RPMI7951 (cell line): ENCODE measurements at places on chromosomes 1 and 21.
A peak's percentile ranks its signal among the peaks of the same experiment; 100 is the strongest.

GRCh38 chr1:218305472-218306064 lies 20.5 kb downstream of the RRP15 start:
- DNase-seq: no peak

DNA sequence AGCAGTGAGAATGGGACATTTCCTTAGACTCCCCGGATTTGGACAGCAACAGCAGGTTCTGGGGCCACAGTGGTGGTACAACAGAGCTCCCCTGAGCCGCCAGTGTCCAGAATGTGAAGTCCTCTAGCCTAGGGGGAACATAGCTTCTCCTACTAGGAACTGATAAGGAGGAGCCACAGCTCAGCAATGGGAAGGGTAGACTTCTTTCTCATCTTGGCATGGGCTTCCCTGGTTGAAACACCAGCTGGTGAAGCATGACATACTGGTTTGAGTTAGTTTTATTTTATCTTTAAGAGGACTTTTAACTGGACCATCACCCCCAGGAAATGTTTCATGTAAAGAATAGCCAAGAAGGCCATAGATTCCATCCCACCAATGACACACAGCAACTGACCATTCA lies 68.4 kb downstream of the KCNJ15 start:
- DNase-seq: no peak

GRCh38 chr1:183249941-183250452 lies 63.9 kb downstream of the LAMC2 start:
- DNase-seq: no peak

GRCh38 chr1:30721812-30722537 lies 1.4 kb downstream of the MATN1 start:
- DNase-seq: no peak

- no peak for DNase-seq
Measured at GRCh38 chr1:152983743-152984142, at the start of gene SPRR1A. Gene SPRR1A, plus strand, starts transcription at chr1:152984081. Its CDS starts 1,150 bp downstream, at chr1:152985231.

DNA sequence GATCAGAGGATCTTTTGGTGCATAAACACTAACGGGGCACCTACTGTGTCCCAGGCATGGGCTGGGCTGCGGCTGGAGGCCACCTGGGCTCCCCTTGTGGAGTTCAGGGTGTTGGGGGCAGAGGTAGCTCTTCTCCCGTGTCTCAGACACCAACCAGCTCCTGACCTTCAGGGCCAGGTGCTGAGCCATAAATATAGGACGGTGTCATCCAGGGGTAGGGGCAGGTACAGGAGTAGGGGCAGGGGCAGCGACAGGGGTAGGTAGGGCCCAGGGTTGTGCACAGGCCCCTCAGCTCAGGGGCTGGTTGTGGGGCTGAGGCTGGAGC lies 18.0 kb upstream of the LRRC3 start:
- no peak for DNase-seq

GRCh38 chr1:228268881-228269265 lies 61.0 kb downstream of the OBSCN start:
- DNase-seq: no peak

DNA sequence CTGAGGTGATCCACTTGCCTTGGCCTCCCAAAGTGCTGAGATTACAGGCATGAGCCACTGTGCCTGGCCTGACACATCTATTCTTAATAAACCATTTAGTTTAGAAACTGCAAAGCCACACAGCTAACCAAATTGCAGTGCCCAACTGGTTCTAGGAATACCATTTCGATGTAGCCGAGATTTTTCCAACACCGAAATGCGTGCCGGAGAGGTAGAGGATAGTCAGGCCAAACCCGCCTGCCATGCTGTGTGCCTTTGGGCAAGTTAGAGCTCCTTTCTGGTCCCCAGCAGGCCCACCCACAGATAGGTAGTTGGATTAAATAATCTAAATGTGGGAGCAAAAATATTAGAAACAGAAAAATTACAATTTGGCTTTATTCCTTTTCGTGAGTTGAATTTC lies 254.4 kb downstream of the FOXD2 start:
- no peak for DNase-seq

DNA sequence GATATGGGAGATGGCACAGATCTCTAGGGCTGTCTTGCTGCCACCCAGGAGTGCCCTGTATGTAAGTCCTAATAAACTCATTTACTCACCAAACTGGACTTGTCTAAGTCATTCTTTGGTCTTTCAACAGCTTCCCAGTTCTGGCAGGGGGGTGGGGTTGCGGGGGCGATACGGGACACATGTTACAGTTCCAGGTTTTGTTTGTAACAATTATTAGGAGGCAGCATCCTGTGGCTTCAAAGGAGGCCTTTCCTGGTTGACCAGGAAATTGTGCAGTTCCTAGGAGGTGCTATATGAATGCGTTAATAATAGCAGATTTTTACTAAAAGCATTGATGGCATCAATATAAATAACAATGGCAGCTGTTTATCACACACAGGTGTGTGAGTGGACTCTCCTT lies 42.7 kb upstream of the TRIM45 start:
- DNase-seq: no peak

DNA sequence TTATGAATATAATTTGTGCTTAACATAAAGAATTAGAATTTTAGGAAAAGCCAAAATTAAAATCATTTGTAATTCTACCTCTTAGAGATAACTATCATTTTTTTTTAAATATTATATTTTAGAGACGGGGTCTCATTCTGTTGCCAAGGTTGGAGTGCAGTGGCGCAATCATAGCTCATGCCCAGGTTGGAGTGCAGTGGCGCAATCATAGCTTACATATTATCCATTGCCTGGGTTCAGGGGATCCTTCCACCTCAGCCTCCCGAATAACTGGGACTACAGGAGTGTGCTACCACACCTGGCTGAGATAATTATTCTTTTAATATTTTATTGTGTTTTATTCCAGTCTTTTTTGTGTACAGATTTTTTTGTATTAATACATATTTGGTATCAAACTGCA lies 8.3 kb downstream of the RASAL2 start:
- DNase-seq: no peak

GRCh38 chr1:159922511-159923202 lies 2.6 kb downstream of the TAGLN2 start:
- peak; percentile 82 for DNase-seq

- no peak for DNase-seq
Measured at GRCh38 chr1:167168424-167168823, 52.3 kb upstream of the POU2F1 start.

GRCh38 chr1:53446051-53446450 lies 13.1 kb upstream of the DMRTB1 start:
- DNase-seq: no peak

GRCh38 chr1:109582021-109582420 lies 33.6 kb downstream of the GNAI3 start:
- DNase-seq: no peak

GRCh38 chr1:222911866-222912265 lies 97.0 kb downstream of the DISP1 start:
- DNase-seq: no peak

DNA sequence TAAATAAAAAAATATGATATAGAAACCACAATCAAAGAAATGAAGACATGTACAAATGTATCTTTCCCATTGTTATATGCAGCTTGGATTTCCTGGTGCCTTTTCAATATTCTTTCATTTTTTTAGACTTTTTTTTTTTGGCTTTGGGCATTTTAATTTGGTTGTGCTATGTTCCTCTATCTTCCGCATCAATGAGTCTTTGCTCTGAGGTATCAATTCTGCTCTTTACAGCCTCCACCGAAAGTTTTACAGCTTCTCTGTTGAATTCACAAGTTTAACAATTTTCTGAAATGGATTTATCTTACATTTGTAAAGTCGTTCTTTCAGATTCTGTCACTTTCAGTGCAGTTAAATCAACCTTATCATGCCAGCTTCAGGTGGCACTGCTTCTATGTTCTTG lies 50.5 kb downstream of the OMA1 start:
- no peak for DNase-seq

GRCh38 chr1:41880950-41881885 lies 37.5 kb downstream of the HIVEP3 start:
- no peak for DNase-seq

DNA sequence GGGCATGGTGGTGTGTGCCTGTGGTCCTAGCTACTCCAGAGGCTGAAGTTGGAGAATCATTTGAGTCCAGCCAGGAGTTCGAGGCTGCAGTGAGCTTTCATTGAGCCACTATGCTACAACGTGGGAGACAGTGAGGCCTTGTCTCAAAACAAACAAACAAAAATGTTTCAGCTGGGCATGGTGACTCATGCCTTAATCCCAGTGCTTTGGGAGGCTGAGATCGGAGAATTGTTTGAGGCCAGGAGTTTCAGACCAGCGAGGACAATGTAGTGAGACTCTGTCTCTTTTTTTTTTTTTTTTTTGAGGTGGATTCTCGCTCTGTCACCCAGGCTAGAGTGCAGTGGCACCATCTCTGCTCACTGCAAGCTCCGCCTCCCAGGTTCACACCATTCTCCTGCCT lies 5.0 kb upstream of the RPL5 start:
- DNase-seq: no peak

DNA sequence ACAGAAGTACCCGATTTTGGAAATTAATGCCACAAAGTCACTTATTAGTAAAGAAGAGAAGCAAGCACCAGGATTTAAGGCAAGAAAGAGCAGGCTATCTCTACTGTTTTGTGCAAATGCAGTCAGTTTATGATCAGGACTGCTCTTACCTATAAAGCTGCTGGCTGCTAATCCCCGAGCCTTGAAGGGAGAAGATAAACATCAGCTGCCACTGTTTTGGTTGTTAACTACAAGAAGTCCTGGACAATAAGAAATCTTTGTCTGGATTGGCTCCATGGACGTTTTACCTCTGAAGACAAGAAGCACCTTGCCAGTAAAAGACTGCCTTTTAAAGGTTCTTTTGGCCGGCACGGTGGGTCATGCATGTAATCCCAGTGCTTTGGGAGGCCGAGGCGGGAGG lies 21.4 kb downstream of the FRRS1 start:
- no peak for DNase-seq

- peak; percentile 93 for DNase-seq
Measured at GRCh38 chr1:112700290-112701226, 6.4 kb downstream of the RHOC start.

GRCh38 chr1:111347026-111347425 lies 56.4 kb downstream of the CHIA start:
- DNase-seq: no peak

GRCh38 chr21:14076143-14076806 lies 134.5 kb downstream of the LIPI start:
- DNase-seq: no peak

DNA sequence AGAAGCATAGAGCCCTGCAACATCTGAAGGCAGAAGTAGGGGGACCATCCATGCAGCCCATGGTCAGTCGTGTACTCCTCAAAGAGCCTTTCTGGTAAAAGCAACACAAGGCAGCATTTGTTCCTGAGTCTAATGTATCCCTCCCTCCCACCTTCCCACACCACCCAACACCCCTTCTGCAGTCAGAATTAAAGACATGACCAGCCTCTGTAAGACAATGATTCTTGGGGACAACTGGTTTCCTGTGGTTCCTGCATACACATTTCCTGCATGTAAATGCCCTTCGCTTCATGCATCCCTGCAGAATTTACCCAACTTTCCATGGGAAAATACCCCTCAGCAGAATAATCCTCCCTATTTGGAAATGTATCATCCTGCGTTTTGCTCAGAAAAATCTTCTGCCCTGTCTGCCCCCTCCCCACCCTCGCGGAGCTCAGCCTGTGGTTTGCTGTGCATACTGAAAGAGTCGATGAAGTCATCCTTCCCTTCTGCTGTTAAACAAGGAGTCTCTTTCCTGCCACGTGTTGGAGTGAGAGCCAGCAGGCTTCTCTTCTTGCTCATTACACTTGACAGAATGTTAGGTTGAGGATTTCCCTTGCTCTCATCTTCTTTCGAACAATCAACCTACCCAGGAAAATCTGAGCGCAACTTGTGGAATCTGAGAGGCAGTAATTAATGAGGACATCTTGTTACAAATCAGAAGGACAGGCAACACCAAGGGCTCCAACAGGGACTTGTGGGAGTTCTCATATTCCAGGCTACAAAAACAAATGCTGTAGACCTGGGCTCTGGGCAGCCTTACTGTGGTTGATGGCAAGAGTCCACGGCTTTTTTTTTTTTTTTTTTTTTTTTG lies 4.7 kb downstream of the TNN start:
- DNase-seq: peak; percentile 57

DNA sequence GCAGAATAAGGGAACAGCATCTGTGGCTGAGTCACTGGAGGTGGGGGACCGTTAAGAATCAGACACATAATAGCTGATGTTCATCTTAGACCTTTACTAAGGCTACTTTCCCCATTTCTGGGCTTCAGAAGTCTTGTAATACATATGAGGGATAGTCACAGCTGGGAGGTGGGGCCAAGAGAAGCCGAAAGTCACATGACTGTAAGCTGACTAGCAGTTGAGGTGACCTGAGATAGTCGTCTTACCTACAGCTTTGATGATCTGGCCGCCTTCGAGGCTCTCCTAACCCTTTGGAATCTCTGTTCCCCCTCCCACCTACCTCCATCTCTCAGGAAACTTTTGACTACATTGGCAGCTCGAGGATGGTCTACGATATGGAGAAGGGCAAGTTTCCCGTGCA lies 9.4 kb downstream of the NCSTN start:
- DNase-seq: no peak

GRCh38 chr1:21165646-21166045 lies 11.1 kb downstream of the EIF4G3 start:
- DNase-seq: no peak

- peak; percentile 87 for DNase-seq
Measured at GRCh38 chr1:5424802-5425703, 567.2 kb downstream of the NPHP4 start.

GRCh38 chr21:41425954-41426675 lies at the start of gene MX1:
Gene MX1, plus strand, starts transcription at chr21:41426239. Its CDS starts 5,832 bp downstream, at chr21:41432071.
- DNase-seq: peak; percentile 49

DNA sequence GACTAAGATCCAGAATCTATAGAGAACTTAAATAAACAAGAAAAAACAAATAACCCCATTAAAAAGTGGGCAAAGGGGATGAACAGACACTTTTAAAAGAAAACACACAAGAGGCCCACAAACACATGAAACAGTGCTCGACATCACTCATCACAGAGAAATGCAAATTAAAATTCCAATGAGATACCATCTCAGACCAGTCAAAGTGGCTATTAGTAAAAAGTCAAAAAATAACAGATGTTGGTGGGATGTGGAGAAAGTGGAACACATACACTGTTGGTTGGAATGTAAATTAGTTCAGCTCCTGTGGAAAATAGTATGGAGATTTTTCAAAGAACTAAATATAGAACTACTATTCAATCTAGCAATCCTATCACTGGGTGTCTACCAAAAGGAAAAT lies 143.1 kb downstream of the IFI44 start:
- peak; percentile 16 for DNase-seq
